ENCODE measurements at places on chromosomes 7 and 10.

GRCh38 chr7:159175792-159176191 lies 31.1 kb upstream of the VIPR2 start:
- DNase-seq = no peak

GRCh38 chr7:51040787-51041186 lies 258.1 kb upstream of the GRB10 start:
- DNase-seq = no peak

GRCh38 chr10:120981601-120982391 lies 130.6 kb downstream of the WDR11 start:
- no peak for DNase-seq

- DNase-seq = no peak
These were observed 5.0 kb downstream of the ZYX start for GRCh38 chr7:143385891-143386781.

DNA sequence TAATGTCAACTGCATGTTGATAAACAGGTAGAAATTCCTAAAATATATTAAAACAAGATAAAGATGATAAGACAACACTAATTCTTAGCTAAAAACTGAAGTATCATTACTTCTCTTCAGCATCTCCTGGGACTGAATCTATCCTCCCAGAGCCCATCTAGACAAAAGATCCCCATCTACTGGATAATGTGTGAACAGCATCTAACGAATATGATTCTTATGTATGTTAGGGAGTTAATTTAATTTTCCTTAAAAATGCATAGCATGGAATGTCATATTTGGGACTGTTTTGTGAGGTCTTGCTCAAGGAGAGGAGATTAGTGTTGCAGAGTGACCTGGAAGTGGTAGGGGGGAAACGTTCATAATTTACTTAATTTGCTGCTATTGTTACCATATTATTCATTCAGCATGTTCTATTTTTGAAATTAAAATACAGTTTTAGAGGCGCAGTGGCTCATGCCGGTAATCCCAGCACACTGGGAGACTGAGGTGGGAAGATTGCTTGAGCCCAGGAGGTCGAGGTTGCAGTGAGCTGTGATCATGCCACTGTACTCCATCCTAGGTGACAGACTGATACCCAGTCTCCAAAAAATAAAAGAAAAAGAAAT lies 305.1 kb upstream of the CSTF2T start:
- no peak for DNase-seq

DNA sequence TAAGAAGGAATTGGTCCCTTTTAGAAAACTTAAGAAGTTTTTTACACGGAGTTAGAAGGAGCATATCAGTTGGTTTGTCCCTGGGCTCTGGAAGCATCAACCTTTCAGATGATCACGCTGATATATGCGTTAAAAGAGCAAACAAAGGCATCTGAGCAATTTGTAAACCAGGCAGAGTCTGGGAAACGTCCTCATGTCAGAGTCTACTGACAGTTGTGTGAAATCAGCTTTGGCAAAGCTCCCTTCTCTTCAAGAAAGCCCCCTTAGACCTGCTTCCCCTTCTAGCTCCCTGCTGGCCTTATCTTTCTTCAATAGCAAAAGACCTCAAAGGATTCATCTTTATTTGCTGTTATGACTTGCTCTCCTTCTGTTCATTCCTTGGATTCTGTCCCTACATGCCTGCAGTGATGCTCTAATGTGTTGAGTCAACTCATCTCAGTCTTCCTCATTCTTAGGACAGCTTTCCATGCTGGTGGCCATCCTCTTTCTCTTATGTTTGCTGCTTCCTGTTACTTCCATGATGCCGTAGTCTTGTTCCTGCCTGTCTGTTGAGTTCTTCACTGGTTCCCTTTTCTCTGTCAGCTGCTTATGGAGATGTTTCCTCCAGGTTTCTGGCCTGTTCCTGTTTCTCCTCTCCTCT lies 106.5 kb upstream of the BMPER start:
- no peak for DNase-seq

- DNase-seq = no peak
These were observed 1.1 kb upstream of the STK32C start for GRCh38 chr10:132308587-132309470.

DNA sequence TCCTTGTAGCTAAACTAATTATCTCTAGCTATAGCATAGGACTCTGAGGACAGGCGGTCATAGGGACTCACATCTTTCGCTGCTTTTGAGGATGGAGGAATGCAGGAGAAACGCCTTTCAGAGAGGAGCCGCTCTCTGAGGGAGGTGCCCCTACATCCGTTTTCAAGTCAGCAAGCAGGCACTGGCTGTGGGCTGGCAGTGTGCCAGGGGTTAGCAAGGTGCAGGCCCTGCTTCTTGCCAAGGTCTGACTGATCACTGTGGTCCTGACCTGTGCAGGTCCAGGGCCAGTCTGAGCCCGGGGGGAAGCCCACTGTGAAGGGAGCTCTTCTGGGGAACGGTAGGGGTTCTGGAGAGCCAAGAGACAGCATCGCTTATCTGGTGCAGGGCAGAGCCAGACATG lies 89.4 kb downstream of the SH3PXD2A start:
- peak; percentile 39 for DNase-seq

DNA sequence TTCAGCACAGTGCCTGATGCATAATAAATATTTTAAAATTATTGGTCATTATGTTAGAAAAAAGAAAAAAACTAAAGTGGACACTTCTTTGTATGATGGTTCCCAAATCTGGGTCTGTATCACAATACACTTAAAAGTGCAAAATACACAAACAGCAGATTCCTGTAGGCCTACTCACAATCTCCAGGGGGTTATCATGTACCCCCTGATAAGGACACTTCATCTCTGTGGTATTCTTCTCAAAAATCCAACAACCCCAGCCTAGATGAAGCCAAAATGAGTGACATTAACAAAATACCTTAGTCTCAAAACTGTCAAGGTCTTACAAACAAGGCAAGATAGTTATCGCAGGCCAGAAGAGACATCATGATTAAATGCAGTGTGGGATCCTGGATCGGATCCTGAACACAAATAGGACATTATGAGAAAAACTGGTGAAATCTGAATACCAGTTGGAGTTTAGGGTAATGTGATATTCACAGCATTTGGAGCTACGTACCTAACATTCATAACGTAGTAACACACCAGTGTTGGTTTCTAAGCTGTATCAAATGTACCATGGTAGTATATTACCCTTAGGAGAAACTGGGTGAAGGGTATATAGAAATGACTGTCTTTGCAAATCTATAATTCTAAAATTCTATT lies 45.2 kb downstream of the NSUN6 start:
- no peak for DNase-seq

DNA sequence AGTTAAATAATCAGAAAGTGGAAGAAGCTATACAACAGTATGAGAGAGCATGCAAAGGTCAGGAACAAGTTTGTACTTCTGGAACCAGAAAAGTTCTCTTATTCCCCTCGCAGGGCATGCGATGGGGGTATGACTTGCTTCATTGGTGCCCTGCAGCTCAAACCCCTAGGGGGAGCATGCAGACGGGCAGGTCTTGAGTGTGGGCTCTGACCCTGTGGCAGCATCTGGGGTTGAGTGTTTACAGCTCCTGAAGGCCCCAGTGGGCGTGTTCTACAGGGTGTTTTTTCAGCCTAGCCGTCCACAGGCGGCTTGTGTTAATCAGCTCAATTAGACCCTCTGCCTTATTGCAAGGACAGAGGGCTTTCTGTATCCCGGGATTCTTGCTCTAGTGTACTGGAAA lies 44.5 kb downstream of the KIF20B start:
- DNase-seq = no peak

DNA sequence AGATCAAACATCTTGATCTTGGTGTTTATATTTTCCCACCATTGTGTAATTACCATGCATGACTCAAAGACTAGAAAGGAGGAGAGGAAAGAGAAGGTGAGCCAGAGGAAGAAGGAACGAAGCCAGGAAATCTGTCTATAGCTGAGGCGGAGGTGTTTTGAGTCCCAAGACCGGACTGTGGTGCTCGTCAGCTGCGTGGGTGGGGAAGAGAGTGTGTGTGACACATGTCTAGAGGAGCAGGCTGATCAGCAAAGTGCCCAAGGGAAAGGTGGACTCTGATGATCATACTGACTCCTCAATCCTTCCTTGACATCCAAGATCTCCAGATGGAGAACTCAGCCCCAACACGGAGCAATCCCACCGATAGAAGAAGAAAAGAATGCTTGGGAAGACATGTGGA lies 189.5 kb upstream of the MINDY3 start:
- no peak for DNase-seq

DNA sequence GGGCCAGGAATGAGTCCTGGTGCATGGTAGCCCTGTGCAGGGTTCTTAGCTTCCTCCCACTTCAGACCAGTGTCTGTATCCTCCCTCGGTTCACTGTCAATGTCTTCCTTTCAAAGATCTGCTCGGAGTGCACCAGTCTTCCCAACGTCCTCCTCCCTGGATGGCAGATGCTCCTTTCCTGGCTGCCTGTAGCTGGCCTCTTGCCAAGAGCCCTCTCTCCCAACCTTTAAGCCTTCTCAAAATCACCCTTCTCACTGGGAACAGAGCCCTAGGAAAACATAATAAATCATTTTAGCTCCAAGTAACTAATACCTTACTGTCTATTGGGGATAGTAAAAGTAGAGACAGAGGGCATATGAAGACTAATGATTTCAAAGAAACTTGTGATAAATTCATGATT lies 490.6 kb downstream of the CCSER2 start:
- DNase-seq = no peak

DNA sequence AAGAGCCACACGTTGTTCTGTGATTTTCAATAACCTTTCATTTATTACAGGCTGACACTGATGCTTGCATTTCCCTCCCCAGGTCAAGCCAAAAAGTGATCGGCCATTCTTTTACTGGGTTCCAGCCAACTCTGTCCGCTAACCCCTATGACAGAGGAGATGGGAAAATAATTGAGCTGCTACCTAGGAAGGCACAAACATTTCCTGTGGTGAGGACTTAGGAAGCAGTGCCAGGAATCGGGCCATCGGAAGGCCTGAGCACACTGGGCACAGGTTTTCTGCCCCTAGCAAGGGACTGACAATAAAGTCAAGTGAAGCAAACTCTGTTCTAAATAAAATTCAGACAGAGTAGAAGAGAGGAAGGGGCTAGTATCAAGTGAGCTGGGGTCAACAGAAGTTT lies 313.0 kb upstream of the AOAH start:
- no peak for DNase-seq

- no peak for DNase-seq
These were observed 8.1 kb downstream of the IRF5 start for GRCh38 chr7:128945668-128946366.

GRCh38 chr10:70051848-70052247 lies 798 bp upstream of the MACROH2A2 start:
- DNase-seq = no peak

- no peak for DNase-seq
These were observed 200.7 kb downstream of the RAPGEF5 start for GRCh38 chr7:22156205-22156604.

DNA sequence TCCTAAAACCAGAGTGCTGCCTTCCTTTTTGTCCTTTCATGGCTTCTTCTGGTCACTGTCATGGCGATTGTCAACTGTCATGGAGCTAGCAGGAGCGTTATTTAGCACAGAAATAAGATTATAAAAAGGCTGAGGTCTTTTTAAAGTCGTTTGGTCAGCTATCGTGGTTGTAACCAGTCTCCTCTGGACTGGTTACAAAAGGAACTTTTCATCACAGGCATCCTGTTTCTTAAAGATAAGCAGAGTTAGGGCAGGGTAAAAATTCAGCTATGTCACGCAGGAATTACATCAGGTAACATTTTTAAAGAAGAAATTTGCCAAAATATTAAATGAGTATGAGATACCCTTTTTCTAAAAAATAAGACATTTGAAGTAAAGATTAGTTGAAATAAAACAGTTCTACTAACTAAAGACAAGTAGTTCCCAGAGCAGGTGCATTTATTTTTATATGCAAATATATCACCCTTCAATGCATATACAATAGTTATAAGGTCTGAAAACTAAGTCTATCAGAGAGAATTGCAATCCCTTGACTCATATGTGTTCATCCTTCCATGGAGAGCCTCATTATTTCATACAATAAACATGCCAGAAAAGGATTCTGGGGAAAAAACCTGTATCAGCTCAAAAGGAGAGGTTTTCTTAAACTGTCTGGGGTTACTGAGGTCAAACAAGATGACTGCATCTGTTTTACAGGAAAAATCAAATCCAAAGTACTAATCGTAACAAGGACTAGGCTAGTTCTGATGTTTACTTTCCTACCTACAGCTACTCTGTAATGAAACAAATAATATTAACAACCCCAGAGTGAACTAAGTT lies 20.9 kb downstream of the FAM24A start:
- no peak for DNase-seq

DNA sequence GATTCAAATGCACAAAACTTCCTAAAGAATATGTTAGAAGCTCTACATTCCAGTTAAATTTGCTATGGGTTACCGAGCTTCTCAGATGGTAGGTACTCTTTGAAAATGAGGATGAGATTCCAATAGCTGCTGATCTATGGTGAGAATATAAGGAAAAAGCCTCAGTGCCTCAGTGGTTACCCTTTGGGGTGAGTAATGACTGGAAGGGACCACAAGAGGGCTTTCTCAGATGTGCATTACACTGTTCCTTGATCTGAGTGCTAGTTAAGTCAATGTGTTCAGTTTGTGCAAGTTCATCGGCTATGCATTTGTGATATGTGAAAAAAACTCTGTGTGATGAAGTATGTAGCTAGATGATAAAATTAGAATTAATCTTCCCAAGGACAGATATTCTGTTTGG lies 3.5 kb downstream of the NRCAM start:
- DNase-seq = no peak

DNA sequence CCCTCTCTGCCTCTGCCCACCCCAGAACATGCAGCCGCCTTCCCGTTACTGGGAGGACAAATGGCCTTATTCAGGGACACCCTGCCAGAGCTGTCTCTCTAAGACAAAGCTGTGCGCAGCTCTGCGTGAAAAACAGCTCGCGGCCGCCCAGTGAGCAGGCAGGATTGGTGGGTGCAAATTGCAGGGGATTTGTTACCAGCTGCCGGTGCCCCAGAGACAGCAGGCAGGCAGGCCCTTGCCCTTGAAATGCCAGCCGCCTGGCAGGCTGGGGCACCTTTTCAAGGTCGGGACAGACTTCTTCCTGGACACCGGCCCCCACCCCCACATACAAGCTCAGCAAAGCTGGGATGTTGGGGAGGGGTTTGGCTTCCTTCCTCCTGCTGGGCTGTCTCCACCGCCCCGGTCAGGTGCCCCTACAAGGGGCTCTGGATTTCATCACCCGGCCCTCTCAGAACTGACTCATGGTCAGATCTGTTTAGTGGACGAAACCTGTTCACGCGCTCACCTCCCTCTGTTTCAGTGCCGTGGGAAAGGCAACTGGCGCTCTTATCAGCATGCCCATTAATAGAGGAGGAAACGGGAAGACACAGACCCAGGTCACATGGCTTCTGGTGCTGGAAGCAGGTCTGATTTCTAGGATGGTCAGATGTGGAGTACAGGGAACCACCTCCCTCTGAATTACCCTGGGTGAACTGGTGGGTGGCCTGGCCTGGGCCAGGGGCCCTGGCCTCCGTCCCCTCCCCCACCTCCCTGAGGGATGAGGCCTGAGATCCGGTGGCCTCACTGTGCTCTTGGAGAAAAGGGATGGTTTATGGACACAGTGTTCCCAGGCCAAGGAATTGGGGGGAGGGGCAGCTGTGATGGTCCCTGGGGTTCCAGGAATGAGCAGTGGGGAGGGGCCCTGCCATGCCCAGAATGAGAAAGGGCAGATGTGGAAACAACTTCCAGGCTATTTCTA lies 123.9 kb upstream of the PPIF start:
- DNase-seq = no peak
